ENCODE measurements at places on chromosomes 4 and X. TPM values are rescaled to one million over a fixed set of nuclear protein-coding genes. Genes with fewer than 3 reads are reported as not detected.

DNA sequence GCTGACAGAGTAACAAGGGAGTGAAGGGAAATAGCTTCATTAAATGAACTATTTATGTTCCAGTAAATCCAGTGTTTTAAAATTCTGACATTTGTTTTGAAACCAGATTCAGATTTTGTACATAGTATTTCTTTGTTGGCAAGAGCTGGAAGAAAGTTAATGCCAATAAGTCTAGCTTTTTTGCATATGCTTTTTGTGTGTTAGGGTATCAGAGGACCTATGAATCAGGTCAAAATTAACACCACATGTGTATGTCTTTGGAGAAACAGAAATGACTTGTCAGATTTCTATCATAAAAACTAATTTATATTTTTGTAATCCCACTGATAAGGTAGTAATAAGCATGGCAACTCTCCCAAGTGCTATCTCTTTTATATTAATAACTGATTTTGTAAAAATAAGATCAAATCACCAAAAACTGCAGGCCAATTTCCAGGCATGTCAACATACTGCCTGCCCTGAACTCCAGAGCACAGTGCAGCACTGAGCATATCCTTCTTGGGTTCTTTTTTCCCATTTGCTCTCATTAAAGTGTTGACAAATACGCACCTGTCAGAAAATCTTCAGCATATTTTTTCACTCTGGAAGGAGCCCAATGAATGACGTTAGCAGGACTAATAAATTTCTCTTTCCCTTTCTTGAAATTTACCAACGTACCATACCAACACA lies 65.5 kb downstream of the SH3RF1 start:
- no peak for DNase-seq

- DNase-seq: peak; percentile 49
These were observed 1.4 kb upstream of the RPS6KA3 start for GRCh38 chrX:20267931-20268701.

DNA sequence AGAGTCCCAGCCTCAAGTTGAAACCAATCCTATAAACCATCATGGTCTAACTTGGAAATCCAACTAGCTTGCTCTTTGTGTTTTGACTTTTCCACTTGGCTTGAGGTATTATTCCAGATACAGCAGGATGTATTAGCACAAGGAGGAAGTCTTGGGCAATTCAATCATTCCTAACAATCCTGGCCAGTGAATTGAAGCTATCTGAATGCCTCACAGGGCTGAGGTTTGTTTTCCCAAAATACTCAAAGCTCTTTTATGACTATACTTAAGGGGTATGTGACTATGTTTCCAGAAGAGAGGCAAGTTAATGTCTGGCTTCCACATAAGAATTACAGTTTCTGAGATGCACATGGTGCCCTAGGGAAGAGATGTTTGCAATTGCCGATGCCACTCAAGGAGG lies 66.8 kb upstream of the SH3RF1 start:
- DNase-seq: no peak

- DNase-seq: no peak
These were observed 240.7 kb upstream of the TRAM1L1 start for GRCh38 chr4:117326091-117326490.

GRCh38 chrX:83160096-83160495 lies 348.0 kb upstream of the POU3F4 start:
- no peak for DNase-seq

CDS1 gene
- total RNA-seq: 24.3 TPM

REELD1 gene
- total RNA-seq: not detected

All from hepatocyte (in vitro differentiated cells).